ENCODE measurements at places on chromosomes 13 and 19. TPM values are rescaled to one million over a fixed set of nuclear protein-coding genes. Genes with fewer than 3 reads are reported as not detected.

DNA sequence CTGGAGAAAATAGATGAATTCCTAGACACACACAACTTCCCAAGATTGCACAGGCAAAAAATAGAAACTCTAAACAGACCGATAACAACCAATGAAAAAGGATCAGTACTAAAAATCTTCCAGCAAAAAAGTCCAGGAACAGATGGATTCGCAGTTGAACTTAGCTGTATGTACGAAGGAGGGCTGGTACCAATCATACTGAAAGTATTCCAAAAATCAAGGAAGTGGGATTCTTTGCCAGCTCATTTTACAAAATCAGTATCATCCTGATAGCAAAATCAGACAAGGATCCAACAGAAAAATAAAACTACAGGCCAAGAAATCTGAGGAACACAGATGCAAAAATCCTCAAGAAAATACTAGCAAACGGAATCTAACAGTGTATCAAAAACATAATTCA, 6.5 kb upstream of the LILRB2 start:
- no peak for DNase-seq

Gene ZNF28
- total RNA-seq: 9.5 TPM

DNA sequence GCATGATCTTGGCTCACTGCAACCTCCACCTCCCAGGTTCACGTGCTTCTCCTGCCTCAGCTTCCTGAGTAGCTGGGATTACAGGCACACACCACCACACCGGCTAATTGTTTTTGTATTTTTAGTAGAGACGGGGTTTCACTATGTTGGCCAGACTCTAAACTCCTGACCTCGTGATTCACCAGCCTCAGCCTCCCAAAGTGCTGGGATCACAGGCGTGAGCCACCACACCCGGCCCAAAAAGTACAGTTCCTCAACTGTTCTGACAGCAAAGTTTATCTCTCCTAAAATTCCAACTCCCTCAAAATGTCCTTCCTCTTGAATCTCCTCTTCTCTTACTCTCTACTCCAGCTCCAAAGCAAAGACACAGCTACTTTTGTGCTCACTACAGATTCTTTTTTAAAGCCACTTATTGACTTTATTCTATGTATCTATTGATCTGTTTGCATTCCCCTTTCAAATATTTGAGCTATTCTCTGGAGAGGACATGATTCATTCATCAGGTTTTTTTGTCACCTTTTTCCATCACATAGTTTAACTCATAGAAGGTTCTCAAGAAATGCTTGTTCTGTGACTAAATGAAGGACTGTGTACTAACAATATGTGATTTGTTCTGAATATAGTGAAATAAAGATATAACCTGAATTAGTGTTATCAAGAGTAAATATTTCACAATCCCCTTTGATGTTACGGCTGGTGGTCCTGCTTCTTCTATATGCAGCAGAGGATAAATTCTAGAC, 142.2 kb downstream of the TBC1D4 start:
- DNase-seq: no peak

DNA sequence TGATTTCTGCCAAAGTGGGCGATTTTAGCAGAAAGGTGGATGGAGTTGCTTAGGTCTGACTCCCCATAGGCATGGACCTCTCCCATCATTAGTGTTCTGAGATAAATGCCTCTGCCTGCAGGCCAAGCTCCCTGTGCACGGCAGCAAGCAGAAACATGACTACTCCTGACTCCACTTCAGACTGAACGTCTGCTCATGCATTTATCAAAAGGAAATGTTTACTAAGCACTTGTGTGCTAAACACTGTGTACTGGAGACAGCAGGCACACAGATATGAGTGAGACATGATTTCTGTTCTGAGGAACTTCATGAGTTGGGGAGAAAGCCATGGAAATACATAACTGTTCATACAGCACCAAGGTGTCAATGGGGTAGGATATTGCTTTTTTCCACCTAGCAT, 149.6 kb downstream of the MIPEP start:
- DNase-seq: no peak

Gene F10
- not detected for total RNA-seq

- no peak for DNase-seq
Observed at GRCh38 chr13:77040076-77040475, 13.1 kb upstream of the FBXL3 start.

GRCh38 chr13:43405457-43405856, 381.3 kb downstream of the ENOX1 start:
- DNase-seq: no peak

DNA sequence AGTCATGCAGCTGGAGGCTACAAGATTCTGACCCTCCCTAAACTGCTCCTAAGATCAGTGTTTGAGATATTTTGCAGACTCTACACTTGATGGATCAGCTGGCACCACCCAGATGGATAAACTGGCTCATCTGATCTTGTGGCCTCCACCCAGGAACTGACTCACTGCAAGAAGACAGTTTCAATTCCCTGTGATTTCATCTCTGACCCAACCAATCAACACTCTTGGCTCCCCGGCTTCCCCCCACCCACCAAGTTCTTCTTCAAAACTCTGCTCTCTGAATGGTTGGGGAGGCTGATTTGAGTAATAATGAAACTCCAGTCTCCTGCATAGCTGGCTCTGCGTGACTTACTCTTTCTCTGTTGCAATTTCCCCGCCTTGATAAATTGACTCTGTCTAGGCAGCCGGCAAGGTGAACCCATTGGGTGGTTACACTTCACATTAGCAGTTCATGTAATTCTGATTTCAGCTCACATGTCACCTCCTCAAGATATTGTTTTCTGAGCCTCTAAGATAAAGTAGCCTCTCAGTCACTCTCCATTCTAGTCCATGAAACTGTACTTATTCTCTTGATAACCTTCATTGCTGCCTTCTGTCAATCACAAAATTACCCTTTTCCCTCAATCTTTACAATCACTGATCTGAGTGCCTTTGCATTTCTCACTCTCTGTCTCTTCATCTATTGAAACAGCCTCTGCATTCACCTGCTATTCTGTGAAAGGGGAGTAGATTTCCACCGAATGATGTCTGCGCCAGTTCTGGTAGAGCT, 9.9 kb upstream of the FPR3 start:
- peak; percentile 32 for DNase-seq

DNA sequence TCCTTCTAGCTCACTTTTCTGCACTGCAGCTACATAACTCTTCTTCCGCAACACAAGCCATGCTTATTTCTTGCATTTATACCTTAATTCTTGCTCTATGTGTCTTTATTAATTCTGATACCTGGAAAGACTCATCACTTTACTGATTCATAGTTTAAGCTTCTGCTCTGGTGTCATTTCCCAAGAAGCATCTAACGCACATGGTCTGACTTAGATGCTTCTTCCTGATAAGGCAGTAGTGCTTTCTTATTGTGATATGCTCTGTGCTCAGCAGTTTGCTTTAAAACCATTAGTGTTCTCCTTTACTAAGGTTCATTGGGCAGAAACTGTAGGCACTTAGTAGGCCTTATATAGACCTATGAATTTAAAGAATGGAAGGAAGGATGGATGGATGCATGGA, 66.4 kb downstream of the EPSTI1 start:
- DNase-seq: no peak
